ENCODE measurements at places on chromosomes 5 and 9.
A peak's percentile ranks its signal among the peaks of the same experiment; 100 is the strongest.

DNA sequence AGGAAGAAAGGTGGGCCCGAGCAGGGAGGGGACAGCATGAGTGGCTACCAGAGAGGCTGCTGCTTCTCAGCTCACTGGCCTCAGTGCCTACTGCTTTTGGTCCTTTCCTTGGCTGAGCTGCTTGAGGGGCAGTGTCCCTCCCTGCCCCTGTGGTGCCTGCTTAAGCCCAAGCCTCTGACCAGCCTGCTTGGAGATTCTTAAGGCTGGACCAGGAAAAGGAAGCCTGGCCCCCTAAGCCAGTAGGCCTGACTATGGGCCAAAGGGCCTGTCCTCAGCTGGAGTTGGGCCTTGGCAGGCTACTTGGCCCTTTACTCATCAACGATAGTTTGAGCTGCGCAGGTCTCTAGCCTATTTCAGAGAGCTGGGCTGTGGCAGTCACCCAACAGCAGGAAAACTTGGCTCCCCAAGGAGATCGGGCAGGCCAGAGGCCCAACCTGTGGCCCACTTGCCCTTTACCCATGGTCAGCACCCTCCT is 24.9 kb downstream of the TCF7 start:
- DNase-seq: no peak

DNA sequence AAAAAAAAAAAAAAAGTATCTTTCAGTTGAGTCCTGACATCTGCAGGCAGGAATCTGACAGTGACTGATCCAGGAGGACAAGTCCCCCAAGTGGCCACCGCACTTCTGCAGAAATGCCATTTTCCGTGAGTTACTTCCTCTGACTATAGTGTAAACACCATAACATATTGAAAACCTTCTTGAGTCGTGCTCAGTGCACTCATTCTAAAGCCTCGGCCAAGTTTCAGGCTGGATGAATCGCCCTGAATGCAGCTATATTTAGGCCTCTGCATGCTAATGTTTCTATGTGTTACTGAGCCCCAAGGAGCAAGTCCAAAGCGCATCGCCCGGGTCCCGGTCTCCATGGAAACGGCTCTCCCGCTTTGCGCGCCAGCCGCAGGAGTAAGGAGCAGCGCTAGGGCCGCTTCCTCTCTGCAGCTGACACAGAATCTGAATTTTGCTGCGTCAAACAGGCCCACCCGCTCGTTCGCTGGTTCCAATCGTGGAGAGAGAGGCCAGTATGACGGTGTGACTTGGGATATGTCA is 335.4 kb downstream of the MSX2 start:
- DNase-seq: no peak

GRCh38 chr9:126015424-126015823 is 268.3 kb downstream of the PBX3 start:
- DNase-seq: no peak

- no peak for DNase-seq
Observed at GRCh38 chr5:87007737-87008136, 259.9 kb upstream of the RASA1 start.

DNA sequence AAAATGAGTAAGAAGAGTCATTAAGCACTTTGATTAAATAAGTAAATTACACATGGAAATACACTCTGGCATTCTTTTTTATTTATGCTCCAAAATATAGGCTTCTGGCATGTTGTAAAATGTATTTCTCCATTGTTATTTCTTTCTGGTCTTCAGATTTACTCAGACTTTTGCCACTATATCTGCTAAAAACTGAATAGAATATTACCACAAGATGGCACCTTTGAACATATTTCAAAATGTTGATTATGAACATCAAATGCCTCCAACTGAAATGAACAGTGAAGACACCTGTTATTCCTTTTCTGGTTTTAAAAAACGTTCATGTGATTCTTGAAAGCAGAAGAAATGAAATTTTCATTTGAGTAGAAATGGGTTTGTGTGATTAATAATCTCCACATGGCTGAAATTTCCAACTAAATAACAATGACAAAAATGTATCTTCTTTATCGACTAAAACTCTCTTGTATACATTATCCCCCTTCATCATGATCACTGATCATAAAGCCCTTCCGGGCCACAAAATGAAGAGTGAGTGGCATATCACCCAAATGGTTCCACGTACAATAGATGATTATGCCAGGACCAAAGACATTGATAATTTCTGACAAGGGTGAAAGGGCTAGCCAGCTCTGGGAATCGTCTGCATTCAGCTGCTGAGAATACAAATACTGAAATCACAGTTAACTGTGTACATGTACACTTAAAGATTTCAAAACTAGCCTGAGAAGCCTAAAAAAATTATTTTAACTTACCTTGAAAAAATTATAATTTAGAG is 23.8 kb downstream of the TYRP1 start:
- DNase-seq: no peak

- no peak for DNase-seq
Observed at GRCh38 chr9:86921151-86921923, 26.0 kb downstream of the GAS1 start.

GRCh38 chr5:158464383-158464782 is 605.4 kb upstream of the CLINT1 start:
- DNase-seq: no peak

DNA sequence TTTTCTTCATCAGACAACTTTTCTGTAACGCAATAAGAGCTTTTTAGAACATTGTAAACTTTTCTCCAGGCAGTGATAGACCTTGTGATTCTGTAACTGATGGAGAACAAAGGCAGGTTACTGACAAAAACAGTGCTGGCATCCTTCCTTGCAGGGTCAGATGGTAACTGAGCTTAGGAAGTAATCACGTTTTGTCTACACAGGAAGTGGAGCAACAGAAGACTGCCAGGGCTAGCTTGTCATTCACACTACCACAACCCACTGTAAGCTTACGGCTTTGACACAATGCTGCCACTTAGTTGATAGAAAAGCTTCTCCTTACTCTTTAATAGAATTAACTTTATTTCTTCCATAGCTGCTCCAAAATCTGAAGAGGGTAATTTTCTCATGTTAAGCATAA is 46.8 kb downstream of the FBN2 start:
- no peak for DNase-seq

DNA sequence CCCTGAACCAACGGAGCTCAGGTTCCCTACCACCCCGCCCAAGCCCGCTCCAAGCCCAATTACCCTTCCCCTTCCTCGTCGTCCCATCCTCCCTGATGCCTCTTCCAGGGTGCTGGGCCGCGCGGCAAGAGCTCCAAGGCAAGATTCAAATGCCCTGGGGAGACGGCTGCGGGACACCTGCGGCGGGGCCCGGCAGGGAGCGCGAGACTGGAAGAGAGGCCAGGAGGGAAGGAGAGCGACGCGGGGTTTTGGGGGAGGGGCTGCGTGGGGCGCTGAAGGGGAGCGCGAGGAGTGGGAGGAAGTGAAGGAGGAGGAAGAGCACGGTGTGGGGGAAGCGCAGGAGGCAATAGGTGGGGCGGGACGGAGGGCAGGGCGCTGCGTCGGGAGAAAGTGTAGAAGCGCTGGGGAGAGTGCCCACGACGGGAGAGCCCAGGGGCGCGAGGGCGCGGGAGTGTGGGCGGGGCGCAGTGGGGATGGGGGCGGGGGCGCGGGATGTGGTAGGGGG is 975 bp upstream of the NXNL2 start:
- DNase-seq: no peak

- no peak for DNase-seq
Observed at GRCh38 chr9:120610975-120611689, 31.2 kb upstream of the CDK5RAP2 start.

DNA sequence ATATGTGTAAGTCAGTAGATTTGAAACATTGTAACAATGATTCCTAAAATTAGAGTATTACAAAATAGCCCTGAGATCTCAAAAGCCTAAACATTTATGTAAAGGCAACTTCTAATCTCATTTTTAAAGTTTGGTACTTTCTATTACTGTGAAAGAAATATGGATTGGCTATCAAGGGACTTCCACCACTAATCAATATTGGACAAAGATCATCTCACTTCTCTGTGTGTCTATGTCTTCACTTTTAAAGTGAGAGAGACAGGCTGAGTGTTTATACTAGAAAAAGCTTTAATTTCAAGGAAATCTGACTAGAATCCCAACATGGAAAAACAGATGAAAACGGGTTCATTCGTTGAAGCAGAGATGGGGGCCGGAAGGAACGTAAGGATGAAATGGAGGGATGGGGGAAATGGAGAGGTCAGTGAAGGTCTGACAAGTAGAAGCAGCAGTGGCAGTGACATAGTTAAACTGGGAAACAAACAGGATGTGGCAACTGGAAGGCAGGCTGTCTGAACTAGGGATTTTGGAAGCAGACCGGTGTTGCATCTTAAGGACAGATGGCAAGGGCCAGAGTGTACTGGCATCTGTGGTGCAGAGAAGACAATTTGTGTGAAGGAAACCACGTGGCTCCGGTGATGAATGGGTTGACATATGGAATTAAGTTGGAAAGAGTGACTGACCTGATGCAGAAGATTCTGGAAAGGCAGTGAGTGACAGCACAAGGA is 60.8 kb downstream of the PDE4D start:
- no peak for DNase-seq

DNA sequence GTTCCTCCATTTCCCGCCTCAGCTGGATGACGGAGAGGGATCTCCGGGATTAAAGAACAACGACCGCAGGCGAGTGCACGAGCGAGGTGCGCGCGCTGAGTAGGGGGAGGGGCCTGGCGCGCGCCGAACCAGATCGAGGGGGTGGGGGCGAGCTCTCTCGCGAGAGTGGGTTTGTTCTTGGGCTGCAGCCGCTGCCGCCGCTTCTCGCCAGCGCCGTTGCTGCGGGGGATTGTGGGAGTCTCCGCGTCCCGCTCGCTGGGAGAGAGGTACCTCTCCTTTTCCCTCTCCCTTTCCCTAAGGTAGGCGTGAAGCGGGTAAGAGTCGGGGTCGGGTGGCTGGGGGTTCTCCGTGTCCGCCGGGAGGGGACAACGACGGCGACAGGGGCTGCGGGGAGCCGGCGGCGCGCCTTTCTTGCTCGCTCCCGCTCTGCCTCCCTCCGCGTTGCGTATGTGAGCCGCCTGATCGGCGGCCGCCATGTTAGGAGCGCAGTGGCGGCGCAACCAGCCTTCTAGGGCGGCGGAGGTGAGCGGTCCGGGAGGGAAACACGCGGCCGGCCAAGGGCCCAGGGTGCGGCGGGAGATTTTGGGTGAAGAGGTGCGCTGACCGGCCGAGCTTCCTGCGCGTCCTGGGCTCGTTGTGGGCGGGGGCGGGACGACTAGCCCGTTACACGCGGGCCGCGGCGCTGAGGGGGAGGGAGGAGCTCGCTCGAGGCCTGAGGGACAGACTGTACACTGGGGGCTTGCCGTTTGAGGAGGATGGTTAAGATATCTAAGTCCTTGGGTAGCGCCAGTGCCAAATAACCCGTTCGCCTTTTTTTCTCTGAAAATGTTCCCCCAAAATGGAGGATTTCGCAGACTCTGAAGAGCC is at the start of gene MATR3:
Gene MATR3 (plus strand): TSS at position 234 of the 867 bp plus-strand sequence. CDS start 13,676 bp downstream, outside the sequence.
- DNase-seq: peak; percentile 75

All from stimulated activated CD8-positive, alpha-beta memory T cell treated with anti-CD3 and anti-CD28 coated beads, Interleukin-4, amount 100 ng/mL, for 4 hours (primary cell).